ENCODE measurements at places on chromosomes 5 and 9.

- no peak for DNase-seq
Observed at GRCh38 chr5:90504743-90505142, 24.6 kb downstream of the LYSMD3 start.

DNA sequence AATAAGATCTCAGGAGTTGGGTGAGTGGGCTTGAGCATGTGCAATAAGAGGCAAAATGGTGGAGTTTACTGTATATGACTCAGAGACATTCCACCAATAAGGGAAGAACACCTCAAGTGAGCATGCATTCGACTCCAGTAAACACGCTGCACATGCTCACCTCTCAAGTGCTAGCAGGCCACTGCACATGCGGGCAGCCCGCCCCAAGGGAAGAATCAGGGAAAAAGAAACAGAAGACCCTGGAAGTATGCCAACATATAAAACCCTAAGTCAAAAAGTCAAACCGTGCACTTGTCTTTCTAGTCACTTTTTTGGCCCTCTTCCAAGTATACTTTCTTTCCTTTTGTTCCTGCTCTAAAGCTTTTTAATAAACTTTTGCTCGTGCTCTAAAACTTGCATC lies 245.3 kb upstream of the RASA1 start:
- no peak for DNase-seq

DNA sequence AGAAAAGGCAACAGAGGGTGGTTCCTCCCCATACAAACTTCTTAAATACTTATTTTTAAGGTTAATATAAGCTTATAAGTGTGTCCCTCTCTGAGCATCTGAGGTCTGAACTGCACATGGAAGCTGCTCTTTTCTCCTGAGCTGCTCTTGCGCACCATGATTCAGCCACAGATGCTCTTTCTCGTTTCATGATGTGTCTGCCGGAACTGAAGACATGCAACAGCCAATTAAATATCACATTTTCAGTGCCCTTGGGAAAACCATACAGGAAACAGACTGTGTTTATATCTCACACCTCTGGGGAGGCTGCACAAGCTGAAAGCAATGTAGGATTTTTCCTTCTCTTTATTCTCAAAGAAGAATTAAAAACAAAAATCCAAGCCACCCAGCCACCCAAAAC lies 96.8 kb upstream of the NREP start:
- peak; percentile 39 for DNase-seq

DNA sequence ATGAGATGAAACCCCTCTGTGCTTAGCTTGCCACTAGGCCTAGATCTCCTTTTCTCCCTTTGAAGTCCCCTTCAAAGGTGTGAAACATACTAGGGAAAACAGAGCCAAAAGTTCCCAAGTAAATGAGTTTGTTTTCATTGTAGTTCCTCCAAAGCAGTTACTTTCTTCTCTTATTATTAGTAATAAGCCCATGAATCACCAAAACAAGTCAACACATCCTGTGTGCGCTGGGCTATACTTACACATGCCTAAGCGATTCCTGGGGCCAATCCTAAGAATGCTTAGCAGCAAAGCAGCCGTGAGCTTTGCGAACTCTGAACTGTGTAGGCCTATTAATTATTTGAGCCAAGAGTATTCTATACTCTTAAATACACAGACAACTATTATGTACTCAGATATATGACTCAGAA lies 7.6 kb downstream of the ENC1 start:
- no peak for DNase-seq

- DNase-seq = no peak
Observed at GRCh38 chr9:129235041-129235930, 57.2 kb upstream of the IER5L start.

DNA sequence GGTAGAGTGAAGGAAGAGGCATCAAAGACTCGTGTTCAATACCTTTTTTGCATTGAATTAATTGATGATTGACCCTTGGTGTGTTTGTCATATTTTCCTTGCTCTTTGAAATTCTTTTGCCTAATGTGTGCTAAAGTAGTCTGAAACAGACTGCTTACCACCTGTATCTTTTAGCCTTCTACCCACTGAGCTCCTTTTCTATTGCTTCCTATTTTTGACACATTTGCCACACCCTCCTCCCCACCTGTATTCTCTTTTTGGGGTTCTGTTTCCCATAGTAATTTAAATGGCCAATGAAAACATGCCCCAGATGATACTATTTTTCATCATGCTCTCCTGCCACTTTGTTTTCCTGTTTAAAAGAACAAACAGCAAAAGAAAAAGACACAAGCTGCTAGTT lies 78.5 kb downstream of the ZCCHC7 start:
- no peak for DNase-seq

DNA sequence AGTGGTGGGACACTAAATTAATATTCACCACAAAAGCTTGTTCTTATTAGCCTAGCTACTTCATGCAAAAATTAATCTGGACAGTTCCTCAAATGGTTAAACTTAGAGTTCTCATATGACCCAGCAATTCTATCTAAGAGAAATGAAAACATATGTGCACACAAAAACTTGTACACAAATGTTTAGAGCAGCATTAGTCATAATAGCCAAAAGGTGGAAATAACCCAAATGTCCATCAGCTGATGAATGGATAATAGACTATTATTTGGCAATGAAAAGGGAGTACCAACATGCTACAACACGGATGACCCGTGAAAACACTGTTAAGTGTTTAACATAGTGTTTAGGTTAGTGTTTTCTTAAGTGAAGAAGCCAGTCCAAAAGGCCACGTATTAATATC lies 32.8 kb upstream of the TNIP1 start:
- no peak for DNase-seq

- peak; percentile 96 for DNase-seq
Observed at GRCh38 chr9:14993061-14993800, 83.0 kb upstream of the FREM1 start.

DNA sequence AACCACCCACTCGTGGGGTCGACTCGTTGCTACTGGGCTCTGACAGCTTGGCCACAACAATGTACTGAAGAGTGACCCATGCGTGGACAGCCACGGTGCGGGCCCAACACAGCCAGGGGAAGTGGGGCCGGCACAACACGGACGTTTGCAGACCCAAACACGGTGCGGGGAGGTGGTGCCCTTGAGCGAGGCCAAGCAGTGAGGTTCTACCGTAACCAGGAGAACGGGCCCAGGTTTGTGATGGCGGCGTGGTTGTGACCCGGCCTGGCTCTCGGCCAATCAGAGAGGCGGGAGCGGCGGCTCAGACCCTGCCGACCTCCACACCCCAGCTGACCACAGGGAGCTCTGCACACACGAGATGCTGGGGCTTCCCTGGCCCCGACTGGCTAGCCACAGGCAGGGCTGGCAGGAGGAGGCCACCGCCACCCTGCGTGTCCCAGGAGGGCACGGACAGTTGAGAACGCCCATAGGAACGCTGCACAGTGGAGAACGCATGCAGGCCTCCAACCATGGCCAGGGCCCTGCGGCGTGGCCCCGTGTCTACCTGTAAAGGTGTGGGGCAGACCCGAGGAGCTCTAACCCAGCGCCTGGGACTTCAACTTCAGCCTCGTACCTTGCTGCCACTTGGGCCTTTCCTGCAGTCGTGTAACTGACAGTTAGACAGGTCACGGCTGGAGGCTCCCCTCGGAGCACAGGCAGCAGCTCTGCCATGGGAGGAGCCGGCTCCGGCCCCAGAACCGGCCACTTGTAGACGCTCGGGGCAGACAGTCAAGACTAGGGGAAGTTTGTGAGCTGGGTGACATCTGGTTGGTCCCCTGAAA lies 13.7 kb downstream of the BRD3 start:
- no peak for DNase-seq

DNA sequence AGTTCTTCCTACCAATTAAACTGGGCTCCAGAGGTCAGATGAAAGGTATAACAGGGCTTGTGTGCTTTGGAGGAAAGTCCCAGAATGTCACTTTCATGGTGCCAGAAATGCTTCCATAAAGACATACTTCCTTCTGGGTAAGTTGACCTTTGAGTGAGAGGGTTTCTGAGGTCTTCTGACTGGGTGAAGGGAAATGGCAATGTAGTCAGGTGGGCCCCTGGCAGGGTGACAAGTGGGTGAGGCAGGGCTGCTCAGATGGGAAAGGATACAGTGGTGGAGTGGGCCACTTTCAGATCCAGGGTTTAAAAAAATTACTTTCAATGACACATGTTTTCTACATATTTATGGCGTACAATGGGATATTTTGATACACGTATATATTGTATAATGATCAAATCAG lies 136.5 kb upstream of the PITX1 start:
- DNase-seq = no peak

DNA sequence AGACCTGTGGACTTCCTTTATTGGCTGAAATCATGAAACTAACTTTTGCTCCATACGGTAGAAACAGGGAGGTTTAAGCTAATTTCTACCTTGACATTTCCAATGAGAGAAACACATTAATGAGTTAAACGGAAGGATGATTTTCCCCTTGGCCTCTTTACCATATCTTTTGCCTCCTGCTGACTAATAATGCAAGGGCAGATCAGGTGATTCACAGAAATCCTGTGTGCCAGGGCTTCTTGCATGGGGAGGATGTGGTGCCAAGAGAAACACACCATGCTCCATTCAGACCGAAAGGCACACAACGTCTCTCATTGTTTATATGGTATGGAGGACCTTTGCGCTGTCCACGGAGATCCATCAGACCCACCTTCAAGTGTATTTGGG lies 17.4 kb upstream of the PRLR start:
- DNase-seq = no peak

GRCh38 chr9:76045221-76045620 lies 154.7 kb downstream of the PCSK5 start:
- no peak for DNase-seq

DNA sequence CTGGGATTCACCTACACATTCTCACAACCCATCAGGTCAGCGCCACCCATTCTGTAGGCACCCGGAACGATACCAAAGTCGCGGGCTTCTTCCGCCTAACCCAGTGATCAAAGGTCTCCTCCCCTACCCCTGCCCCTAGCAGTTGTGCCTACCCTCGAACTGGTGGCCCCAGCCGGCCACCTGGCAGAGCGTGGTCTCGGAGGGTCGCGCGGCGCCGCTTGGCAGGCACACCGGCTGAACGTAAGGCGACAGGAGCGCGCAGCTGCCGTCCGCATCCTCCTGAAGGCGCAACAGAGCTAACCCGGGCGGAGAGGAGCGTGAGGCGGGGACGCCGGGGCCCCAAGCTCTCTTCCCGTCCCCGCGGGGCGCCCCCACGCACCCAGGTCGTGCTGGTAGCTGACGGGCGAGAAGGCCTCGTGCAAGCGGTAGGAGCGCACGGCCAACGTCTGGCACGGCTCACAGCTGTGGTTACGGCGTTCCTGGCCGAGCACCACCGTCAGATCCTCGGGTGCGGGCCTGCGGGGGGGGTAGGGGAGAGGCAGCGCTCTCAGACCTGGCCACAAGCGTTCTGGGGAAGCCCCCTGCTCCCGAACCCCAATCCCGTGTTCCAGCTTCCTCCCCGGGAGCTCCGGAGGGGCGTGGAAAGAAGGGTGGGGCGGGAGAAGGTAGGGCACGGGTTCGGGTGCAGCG lies 2.8 kb upstream of the PFN3 start:
- no peak for DNase-seq

DNA sequence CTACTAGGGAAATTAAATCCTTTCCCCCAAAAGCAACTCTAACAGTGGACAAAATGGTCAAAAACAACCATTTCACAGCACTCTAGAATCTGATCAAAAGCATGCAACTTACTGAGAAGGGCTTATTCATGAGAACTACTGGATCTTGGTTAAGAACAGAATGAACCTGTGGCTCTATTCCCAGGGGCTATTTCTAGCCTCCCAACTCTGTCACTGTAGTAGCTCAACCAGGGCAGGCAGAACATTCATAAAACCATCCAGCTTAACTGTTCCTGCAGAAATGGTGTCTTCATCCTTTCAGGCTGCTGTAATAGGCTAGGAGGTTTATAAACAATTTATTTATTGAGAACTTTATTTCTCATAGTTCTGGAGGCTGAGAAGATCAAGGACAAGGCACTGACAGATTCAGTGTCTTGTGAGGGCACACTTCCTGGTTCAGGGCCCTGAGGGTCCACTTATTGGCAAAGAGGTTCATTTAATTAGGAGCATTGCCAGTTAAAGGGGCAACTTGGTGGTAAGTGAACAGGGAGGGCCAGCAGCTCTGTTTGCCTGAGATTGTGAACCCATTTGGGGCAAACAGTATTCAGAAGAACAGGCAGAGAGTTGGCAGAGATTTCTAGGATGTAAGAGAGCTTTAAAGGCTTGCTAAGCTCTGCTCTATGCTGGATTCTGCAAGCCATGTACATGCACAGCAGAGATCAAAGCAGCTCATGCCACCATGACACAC lies 238.5 kb upstream of the FBXL7 start:
- no peak for DNase-seq

DNA sequence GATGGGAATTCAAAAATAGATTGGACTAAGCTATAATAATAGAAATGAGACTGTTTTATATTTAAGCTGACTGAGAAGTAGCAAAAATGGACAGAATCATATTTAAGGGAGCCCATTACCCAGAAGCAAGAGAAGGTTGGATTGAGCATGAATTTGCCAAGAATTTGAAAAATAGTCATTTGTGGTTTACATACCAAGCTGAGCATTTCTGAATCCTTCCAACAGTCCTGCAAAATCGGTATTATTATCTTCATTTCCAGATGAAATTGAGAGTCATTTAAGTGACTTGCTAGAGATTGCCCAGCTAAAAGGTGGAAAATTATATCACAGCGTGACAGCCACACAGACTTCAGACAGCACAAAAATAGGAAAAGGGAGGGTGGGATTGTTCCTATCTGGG lies 48.4 kb downstream of the TNFSF15 start:
- no peak for DNase-seq

DNA sequence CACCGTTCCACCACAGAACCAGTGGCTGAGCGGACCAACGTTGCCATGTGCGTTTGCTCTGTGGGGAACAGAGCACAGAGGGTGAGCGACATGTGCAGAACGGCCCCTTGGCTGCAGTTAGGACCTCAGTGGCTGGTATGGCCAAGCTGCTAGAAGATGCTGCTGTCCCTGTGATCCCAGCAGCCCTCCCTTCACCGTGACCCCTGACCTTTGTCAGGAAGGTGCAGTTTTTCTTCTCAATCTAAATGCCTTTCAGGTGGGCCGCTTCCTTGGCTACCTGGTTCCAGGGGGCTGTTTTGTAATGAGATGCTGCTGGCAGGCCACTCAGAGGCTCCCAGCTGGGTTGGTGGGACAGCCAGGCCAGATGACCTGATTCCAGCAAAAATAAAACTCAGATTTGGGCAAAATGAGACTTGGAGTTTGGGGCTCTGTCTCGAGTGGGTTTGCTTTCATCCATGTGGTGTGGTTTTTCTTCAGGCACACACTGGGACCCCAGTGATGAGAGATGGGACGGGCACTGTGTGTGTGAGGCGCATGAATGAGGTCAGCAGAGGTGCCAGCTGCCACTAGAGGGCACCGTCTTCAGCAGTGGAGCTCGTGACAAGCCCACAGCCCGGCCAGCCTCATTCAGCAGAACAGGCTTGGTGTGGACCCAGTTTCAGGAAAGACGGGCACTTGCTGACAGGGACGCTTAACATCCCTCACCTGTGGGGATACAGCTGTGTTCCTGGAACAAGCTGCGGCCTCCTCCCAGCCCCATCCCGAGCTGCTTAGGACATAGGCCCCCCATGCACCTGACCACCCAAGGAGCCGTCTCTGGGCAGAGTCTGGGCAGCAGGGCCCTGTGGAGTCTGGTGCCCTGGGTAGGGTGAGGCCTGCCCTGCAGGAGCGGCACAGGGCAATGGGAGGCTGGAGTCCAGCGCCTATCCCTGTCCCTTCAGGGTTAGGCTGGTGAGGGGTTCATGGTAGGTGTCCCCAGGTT lies 4.1 kb downstream of the MRPS2 start:
- peak; percentile 65 for DNase-seq

Measured in eye (tissue), 1 donor.